Stimulated activated CD4-positive, alpha-beta T cell treated with anti-CD3 and anti-CD28 coated beads, TNF-alpha, amount 100 ng/mL, for 48 hours (primary cell): ENCODE measurements at places on chromosomes 1 and 21.

- no peak for DNase-seq
Observed at GRCh38 chr1:212944229-212944901, 6.0 kb upstream of the VASH2 start.

DNA sequence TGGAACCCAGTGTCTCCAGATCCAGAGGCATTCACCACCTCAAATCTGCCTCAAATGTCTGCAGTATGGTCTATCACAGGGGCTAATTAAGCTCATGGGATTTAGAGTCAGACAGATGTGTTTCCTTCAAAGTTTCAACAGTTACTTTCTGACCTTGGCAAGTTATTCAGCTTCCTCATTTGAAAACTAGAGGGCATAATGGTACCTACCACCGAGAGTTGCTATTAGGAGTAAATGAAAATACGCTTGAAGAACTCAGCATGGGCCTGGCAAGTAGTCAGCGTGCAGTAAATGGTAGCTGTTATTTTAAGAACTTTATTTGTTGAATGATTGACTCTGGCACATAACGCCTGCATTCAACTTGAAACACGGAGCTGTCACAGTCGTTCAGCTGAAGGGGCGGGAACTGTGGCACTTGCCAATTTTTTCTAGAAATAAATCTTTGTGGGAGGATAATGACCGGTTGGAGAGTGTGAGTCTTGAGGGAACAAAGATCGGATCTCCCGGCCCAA is 1.2 kb upstream of the CAP1 start:
- DNase-seq, result no peak

GRCh38 chr21:39788383-39788782 is 43.4 kb downstream of the IGSF5 start:
- no peak for DNase-seq

DNA sequence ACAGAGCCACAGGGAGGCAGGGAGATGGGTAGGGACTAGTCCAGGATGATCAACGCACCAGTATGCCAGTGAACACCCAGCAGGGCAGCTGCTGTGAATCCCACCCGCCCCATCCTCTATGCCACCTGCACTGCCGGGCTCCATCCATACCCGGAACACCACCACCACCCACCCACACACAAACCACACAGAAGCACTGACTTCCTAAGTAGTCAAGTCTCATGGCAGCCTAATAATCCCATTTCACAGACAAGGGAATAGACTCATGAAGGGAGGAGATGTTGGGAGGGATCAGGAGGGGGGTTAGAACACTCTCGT is 6.3 kb downstream of the DRAXIN start:
- DNase-seq, result no peak

DNA sequence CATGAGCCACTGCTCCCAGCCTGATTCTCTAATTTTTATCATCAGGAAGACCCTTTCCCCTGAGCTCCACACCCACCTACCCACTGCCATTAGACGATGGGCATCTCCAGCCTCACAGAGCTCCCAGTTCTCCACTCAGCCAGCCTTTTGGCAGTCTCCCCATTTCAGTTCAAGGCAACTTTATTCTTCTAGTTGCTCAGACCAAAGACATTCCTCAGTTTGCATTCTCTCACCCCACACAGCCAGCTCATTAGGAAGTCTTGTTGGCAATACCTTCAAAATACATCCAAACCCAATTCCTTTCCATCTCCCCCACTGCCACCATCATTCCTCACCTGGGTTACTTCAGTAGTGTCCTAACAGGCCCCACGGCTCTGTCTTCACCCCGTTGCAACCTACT is 53.4 kb upstream of the COX20 start:
- no peak for DNase-seq
